ENCODE measurements at places on chromosomes 7 and 10.
A peak's percentile ranks its signal among the peaks of the same experiment; 100 is the strongest.

- no peak for DNase-seq
These were observed 96.9 kb upstream of the RHEB start for GRCh38 chr7:151616443-151617213.

DNA sequence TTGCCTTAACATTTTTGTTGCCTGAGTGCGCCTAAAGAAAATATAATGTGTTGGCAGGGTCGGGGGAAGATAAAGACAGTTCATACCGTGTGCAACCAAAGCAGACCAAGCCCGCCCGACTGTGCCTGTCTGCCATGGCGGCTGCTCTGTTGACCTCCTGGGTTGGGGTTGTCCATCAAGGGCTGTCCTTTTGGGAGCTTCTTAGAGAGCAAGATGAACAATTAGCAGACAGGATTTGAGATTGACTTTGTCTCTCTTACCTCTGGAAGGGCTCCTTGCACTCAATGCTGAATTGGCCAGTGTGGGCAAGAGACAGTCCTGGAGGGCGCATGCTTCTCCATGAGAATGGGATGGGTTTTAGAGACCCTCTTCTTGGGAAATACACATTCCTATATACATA is 319.6 kb downstream of the GLRX3 start:
- DNase-seq: no peak

- no peak for DNase-seq
These were observed 206.3 kb downstream of the NXPH1 start for GRCh38 chr7:8639668-8640067.

GRCh38 chr7:28408960-28409715 is 3.2 kb upstream of the CREB5 start:
- peak; percentile 89 for DNase-seq
